ENCODE measurements at places on chromosomes 1 and 21.

GRCh38 chr1:230781594-230781993 lies 34.4 kb downstream of the CAPN9 start:
- H3K4me3 ChIP-seq: no peak overlapping the region
- H3K4me1 ChIP-seq: peaks cover 41% of the 10 kb centered on the region
- H3K36me3 ChIP-seq: no peaks in the 10 kb centered on the region
- H3K27me3 ChIP-seq: peaks cover 2% of the 10 kb centered on the region
- DNase-seq: no peak
- H3K27ac ChIP-seq: no peak overlapping the region

DNA sequence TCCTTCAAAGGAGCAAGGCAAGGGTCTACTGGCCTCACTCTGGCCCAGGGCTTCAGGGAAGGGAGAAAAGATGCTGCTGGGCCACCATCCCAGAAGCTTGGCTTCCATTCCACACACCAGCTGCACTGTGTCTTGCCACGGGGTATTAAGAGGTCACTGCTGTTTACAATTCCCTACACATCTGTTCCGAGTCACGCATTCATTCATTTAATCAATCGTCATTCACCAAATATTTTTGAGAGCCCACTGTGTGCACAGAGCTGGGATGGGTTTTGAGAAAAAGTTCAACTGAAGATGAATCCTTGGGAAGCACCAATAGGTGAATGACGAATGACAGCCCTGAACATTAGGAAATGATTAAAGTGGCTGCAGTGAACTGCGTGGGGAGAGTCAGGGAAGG lies 101.7 kb downstream of the NAV1 start:
- H3K27ac ChIP-seq: no peak overlapping the region
- H3K36me3 ChIP-seq: no peaks in the 10 kb centered on the region
- peaks cover 1% of the 10 kb centered on the region for H3K27me3 ChIP-seq
- H3K4me1 ChIP-seq: no peaks in the 10 kb centered on the region

- no peak overlapping the region for H3K4me3 ChIP-seq
- H3K4me1 ChIP-seq: no peaks in the 10 kb centered on the region
- H3K36me3 ChIP-seq: no peaks in the 10 kb centered on the region
- DNase-seq: no peak
- no peak overlapping the region for H3K27ac ChIP-seq
- no peaks in the 10 kb centered on the region for H3K27me3 ChIP-seq
These were observed 106.4 kb downstream of the CTH start for GRCh38 chr1:70517444-70517843.

GRCh38 chr1:156086256-156086662 lies 4.0 kb upstream of the MEX3A start:
- peak; percentile 99 for DNase-seq
- no peaks in the 10 kb centered on the region for H3K36me3 ChIP-seq
- H3K27ac ChIP-seq: peak overlapping the region; percentile 72
- peaks cover 58% of the 10 kb centered on the region for H3K4me1 ChIP-seq

GRCh38 chr21:43619856-43620255 lies 39.4 kb downstream of the HSF2BP start:
- H3K4me1 ChIP-seq: no peaks in the 10 kb centered on the region
- H3K4me3 ChIP-seq: no peak overlapping the region
- H3K27ac ChIP-seq: no peak overlapping the region
- H3K36me3 ChIP-seq: no peaks in the 10 kb centered on the region

DNA sequence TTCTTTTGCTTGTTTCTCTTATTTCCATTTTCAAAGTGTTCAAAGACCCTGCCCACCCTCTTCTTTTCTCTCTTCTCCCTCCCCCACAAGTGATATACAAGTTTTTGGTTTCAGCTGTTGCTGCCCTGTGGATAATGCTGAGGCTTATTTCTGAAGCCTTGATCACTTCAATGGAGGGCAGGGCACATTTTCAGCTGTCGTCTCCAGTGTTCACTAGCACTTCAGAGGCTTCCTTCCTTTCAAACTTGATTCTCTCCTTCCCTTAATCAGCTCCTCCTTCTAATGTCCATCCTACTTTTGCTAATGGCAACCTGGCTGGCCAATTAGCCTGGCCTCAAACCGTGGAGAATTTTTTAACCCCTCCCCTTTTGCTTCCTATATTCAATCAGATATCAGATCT lies 435.7 kb upstream of the RUNX1 start:
- no peak for DNase-seq
- H3K27ac ChIP-seq: no peak overlapping the region
- no peaks in the 10 kb centered on the region for H3K4me1 ChIP-seq

- H3K36me3 ChIP-seq: no peaks in the 10 kb centered on the region
- H3K4me1 ChIP-seq: no peaks in the 10 kb centered on the region
- no peak for DNase-seq
- H3K27ac ChIP-seq: no peak within 1 kb of the TSS
- peaks cover 10% of the 10 kb centered on the region for H3K27me3 ChIP-seq
These were observed at the start of gene PKP1 for GRCh38 chr1:201282931-201283829. Gene PKP1 (plus strand): TSS chr1:201283506. CDS start chr1:201283703, 197 bp downstream.

All from HepG2 (cell line).